ENCODE measurements at places on chromosomes 12 and 14.

DNA sequence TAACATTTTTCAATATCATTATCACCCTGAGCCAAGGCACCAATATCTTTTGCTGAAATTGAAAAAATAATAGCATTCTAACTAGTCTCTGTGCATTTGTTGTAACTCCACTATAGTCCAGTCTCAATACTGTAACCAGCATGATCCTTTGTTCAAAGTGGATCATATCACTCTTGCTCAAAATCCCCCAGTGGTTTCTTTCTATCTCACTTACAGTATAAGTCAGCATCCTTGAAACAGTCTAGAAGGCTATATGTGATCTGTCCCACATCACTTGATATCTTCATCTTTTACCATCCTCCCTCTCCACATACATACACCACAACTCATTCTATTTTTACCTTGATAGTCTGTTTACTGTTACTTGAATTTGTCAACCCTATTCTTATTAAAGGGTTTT is 435.7 kb downstream of the CCER1 start:
- DNase-seq: no peak

- peak; percentile 27 for DNase-seq
Observed at GRCh38 chr12:103799857-103800771, 40.9 kb downstream of the NT5DC3 start.

- no peak for DNase-seq
Observed at GRCh38 chr12:57057067-57057751, 7.3 kb upstream of the MYO1A start.

DNA sequence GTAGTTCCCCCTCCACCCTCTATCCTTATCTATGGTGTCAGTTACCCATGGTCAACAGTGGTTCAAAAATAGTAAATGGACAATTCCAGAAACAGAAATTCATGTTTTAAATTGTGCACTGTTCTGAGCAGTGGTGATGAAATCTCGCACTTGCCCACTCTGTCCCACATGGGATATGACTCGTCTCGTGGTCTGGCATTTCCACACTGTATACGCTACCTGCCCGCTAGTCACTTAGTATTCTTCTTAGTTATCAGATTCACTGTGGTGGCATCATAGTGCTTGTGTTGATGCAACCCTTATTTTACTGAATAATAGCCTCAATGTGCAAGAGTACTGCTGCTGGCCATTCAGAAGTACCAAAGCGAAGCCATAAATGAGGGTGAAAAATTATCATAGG is 507.0 kb downstream of the SNAPC1 start:
- DNase-seq: no peak

DNA sequence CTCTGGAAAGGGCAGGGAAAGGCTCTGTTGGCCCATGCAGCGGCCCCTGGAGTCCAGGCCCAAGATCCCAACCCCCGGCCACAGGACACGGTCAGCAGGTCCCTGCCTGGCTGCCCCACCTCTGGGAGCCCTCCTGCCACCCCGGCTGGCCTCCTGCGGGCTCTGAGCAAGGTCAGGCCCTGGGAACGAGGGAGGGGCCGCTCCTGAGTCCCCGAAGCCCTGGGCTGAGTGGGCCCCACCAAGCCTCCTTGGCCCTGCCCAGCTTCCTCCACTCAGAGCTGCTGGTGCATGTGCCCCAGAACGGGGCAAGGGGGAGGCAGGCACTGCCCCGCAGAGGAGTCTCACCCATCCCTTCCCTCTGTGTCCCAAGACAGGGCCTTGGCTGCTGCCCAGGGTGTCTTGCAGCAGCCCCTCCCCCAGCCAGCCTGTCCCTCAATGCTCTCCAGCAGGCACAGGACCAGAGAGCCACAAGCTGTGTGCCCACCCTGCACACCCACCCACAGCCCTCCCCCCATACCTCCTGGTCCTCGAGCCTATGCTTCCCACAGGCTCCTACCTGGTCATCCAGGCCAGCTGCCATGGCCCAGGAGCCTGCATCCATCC is 7.4 kb upstream of the C14orf180 start:
- DNase-seq: no peak

DNA sequence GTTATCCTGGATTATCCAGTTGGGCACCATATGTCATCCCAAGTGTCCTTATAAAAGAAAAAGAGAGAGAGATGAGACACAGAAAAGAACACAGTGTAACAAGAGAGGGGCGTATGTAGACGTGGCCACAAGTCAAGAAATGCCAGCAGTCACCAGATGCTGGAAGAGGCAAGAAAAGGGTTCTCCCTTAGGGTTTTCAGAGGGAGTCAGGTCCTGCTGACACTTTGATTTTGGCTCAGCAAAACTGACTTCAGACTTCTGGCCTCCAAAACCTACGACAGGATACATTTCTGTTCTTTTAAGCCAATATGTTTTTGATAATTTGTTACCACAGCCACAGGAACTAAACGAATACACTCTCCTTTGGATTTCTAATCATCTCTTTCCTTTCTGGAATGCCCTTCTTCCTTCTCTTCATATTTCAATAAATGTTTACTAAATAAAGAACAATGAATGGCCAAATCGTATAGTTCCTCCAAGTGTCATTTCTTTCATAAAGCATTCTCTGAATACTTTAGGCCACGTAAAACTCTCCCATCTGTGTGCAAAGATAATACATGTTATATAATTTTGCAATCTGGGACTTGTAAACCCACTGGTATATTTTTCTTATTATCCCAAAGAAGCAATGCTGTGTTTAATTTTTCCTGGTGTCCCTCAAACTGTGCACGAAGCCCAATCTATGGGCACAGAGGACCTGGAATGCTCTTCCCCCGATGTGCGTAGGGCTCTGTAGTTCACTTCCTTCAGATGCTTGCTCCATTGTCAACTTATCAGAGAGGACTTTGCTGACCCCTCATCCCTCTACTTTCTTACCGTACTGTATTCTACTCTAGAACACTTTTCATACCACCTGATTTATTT is 303.6 kb downstream of the CEP128 start:
- no peak for DNase-seq

DNA sequence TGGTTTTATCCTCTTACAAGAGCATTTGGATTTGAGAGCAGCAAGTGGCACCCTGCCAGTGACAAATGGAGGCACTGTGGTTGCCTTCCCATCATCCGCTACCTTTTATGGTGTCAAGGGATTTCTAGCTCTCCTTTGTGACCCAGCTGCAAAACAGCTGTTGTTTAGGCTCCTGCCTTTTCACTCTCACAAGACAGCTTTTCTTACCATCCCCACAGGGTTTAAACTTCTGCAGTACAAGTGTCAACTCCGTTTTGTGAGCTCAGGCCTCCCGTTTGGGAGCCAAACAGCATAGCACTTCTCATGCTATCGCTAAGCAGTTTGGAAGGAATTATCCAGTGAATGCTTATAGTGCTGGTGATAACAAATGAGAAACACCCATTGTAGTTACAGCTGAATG is 331.4 kb downstream of the TMTC2 start:
- DNase-seq: no peak

DNA sequence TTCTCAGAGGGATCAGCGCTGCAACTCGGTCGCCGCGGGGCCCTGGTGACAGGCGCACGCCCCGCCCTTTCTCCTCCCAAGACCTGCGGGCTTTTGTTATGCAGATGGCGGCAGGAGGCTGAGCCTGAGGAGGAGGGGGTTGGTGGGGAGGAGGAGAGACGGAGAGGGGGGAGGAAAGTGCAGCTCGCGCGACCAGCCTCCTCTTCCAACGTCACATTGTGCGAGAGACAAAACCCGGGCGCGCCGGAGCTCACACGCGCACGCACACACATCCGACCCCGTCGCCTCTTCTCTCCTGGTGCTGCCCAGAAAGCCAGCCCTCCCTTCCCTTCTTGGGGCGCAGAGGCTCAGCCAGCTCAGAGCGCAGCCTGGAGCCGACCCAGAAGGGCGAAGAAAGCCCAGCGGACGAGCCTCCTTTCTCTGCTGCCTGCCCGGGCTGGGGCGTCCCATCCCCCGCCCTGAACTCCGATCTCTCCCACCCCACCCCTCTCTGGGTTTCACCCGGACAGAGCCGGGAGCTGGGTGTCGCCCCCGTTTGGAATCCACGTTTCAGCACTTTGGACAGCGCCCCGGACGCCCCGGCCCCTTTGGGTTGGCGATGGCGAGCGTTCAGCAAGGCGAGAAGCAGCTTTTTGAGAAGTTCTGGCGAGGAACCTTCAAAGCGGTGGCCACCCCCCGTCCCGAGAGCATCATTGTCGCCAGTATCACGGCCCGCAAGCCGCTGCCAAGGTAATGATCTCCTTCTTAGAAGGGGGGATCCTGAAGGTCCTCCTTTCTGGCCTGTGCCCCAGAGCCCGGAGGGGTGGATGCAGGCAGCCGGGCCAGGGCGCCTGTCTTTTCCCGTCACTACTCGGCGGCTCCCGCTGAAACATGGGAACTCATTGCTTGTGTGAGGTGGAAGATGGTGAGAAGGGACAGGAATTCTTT is at the start of gene SRRM4:
SRRM4 (plus strand) TSS at position 257 of the 927 bp plus-strand sequence; CDS start at position 599, 342 bp downstream.
- DNase-seq: no peak

DNA sequence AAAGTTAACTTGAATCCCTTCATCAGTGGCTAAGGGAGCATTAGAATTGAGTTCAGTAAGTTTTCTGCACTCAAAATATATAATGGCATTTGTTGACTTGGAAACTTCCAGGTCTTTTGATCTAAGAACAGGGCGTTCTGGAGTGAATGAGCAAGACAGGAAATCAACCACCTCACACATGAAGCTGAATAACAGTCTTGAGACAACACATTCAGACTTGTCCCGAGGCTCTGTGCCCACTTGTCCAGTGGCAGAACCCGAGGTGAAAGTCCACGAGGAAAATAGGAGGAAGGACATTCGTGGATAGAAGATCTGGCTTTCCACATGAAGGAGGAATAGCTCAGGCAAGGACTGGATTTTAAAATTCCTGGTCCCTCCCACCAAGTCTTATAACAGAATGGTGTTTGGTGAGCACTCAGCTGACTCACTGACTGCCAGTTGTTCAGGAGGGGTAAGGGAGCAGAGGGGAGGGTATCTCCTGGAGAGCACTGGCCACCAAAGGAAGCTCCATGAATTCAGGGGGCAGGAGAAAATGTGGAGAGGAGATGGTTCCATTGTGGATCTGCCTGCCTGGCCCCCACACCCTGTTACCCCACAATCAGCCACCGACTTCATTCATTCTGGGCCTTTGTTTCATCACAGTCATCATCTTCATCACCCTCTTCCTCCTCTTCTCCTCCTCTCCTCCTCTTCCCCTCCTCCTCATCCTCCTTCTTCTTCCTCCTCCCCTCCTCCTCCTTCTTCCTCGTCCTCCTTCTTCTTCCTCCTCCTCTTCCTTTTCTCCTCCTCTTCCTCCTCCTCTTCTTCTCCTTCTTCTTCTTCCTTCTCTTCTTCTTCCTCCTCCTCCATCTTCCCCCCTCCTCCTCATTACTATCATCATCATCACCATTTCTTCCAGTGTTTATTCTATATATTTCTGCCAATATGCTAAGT is 620.1 kb downstream of the MED13L start:
- DNase-seq: no peak

DNA sequence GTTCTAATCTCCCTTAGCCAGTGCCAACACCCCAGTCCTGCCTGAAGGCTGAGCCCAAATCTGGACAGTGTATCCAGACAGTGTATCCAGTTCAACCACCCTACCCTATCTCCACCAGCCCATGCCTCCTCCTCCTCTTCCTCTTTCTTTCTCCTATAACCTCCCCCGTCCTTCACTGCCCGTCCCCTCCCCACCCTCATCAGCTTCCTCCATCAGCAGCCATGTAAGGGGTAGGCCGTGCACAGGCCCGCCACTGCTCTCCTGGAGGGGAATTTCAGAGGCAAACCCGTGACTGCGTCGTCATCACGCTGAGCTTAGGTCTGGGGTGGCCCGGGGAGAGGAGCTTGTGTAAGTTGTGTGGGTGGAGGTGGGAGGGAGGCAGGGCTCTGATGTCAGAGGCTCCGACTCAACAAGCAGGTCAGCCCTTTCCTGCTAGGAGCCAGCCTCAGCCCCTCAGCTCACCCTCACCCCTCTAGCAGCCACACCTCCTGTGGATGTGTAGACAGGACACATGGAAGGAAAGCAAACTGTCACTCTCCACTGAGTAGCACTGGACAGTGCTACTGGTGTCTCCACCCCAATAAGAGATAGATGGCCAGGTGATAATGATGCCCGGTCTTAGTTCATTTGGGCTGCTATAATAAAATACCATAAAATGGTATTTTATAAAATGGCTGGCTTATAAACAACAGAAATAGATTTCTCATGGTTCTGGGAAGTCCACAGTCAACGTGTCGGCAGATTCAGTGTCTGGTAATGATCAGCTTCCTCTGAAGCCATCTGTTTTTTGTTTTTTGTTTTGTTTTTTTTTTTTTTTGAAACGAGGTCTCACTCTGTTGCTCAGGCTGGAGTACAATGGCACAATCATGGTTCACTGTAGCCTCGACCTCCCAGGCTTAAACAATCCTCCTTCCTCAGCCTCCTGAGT is 50.5 kb downstream of the IRF2BPL start:
- no peak for DNase-seq

GRCh38 chr14:100165376-100165775 is 5.9 kb upstream of the DEGS2 start:
- DNase-seq: no peak
